ENCODE measurements at places on chromosomes 2 and 18.

GRCh38 chr18:47724186-47724975 is 206.1 kb downstream of the SMAD2 start:
- DNase-seq = no peak

GRCh38 chr2:7819316-7819715 is 862.5 kb upstream of the ID2 start:
- DNase-seq = no peak

DNA sequence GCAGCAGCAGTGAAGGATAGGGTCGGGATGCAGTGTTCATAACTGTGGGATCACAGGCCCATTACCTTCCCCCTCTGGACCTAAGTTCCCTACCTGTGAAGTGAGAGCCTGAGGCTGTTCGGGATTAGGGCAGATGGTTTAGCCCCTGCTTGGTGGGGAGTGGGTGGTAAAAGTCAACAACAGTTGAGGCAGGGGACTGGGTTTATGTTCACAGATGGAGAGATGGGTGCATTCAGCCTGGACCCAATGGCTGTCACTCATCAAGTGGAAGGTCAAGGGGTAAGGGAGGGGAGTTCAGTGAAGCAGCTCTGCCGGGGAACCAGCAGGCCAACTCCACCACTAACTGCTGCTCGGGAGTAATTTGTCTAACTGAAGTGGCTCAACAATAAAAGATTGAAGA is 180.4 kb downstream of the FAM210A start:
- no peak for DNase-seq

GRCh38 chr2:235394278-235394828 is 99.5 kb upstream of the AGAP1 start:
- peak; percentile 52 for DNase-seq

DNA sequence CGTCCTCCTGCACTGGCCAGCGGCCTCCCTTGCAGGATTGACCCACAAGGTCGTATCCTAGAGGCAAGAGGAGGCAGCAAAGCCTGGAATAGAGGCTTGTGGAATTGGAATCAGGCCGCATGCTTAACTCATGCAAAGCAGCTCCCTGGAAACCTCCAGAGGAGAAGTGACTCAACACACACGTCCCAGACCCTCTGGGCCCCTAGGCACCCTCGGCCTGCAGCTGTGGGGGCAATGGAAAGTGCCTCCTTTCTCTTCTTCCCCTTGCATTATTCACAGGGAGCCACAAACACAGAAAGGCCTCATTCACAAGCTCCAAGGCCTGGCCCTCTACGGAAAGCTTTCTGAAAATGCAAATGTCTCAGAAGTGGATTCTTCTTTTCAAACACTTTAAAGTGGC is 19.6 kb downstream of the SPATA3 start:
- no peak for DNase-seq

DNA sequence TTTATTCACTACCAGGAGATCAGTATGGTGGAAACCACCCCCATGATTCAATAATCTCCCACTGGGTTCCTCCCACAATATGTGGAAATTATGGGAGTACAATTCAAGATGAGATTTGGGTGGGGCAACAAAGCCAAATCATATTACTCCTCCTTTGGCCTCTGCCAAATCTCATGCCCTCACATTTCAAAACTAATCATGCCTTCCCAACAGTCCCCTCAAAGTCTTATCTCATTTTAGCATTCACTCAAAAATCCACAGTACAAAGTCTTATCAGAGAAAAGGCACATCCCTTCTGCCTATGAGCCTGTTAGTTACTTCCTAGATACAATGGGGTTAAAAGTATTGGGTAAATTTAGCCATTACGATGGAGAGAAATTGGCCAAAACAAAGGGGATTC is 989.5 kb upstream of the CNTNAP5 start:
- no peak for DNase-seq

DNA sequence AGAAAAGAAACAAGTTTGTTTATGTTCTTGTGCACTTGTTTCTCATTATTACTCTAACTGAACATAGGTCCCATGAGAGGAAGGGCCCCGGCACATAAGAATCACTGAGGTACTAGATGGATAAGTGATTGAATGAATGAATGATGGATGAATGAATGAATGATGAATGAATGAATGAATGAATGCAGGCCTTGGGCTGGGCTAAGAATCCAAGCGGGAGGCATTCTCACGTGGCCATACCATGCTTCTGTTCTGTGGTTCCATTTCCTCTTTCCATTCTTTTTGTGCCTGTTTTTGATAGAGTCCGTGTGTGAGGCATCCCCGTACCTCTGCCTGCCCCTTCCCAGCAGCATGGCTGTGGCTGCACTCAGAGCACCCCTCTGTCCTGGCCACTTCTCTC is 94.8 kb downstream of the SH3BP4 start:
- no peak for DNase-seq

DNA sequence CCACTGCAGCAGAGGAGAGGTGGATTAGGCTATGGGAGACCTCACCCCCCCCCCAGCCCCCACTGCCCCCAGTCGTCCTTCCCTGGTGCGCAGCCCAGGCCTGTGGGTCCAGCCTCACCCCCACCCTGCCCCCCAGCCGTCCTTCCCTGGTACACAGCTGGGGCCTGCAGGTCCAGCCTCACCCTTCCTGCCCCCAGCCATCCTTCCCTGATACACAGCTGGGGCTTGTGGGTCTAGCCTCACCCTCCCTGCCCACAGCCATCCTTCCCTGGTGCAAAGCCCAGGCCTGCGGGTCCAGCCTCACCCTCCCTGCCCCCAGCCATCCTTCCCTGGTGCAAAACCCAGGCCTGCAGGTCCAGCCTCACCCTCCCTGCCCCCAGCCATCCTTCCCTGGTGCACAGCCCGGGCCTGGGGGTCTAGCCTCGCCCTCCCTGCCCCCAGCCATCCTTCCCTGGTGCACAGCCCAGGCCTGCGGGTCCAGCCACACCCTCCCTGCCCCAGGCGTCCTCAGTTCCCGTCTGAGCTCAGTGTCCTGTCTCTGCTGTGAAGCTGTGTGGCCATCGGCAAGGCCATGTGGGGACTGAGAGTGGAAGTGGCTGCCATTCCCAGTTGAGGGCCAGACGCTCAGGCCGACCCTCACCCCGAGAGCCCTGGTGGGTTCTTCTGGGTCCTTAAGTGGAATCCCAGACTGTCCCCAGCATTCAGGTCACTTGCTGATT is 86.8 kb upstream of the SNTG2 start:
- DNase-seq = no peak

DNA sequence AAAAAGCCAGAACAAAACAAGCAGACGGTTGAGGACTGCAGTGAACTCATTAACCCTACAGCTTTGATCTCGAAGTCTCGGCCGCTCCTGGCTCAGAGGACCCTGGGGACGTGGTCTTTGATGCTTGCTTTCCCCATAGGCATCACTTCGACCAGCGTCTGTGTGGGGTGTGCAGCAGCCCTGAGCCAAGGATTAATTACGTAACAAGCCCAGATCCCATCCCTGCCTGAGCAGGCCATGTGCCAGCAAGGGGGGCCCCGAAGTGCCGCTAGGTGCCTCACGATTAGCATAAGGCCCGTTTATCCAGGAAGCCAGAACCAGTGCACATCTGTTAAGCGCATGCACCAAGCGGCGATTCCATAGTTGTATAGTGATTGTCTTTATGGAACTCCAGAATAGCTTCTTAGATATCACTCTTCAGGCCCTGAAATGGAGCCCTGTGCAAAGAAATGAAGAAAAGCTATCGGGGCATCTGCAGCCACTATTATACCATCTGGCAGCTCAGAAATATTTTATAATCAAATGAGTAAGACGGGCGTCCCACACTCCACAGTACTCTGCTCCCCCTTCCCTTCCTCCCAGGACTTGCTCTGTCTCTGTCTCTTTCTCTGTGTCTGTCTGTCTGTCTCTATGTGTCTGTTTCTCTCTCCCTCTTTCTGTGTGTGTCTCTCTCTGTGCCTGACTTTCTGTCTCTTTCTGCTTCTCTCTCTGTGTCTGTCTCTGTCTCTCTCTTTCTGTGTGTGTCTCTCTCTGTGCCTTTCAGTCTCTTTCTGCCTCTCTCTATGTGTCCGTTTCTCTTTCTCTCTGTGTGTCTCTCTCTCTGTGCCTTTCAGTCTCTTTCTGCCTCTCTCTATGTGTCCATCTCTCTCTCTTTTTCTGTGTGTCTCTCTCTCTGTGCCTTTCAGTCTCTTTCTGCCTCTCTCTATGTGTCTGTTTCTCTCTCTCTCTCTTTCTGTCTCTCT is 41.7 kb downstream of the HPCAL1 start:
- DNase-seq = no peak

GRCh38 chr2:20640411-20641122 is 10.3 kb downstream of the HS1BP3 start:
- DNase-seq = no peak

- no peak for DNase-seq
These were observed 209.6 kb downstream of the PARD3B start for GRCh38 chr2:204754898-204755297.

- no peak for DNase-seq
These were observed 51.7 kb downstream of the COX7A2L start for GRCh38 chr2:42309366-42309765.

DNA sequence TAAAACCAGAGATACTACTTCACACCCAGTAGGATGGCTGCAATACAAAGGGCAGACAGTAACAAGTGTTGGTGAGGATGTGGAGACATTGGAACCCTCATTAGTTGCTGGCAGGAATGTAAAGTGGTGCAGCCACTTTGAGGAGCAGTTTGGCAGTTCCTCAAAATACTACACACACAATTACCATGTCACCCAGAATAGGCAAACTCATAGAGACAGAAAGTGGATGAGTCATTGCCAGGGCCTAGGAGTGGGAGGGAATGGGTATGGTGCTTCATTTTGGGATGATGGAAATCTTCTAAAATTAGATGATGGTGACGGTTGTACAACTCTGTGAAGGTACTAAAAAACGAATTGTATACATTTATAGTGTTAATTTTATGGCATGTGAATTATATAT is 54.8 kb downstream of the ATP9B start:
- DNase-seq = no peak

DNA sequence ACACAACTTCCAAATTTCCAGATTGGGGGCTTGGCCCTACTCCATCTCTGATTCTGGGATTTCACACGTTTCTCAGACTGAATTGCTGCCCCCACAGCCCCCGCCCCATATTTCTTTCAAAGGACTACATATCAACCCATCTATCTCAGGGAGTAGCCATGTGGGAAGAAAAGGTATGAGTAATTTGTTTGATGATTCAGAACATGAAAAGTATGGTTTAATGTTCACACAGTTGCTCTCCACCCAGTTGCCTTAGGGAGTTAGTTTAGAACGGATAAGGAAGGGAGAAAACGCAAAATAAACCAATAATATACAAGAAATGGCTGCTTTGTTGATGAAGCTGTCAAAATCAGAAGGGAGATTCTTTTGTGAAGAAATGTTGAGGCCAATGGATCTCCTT is 145.1 kb downstream of the PIEZO2 start:
- no peak for DNase-seq

DNA sequence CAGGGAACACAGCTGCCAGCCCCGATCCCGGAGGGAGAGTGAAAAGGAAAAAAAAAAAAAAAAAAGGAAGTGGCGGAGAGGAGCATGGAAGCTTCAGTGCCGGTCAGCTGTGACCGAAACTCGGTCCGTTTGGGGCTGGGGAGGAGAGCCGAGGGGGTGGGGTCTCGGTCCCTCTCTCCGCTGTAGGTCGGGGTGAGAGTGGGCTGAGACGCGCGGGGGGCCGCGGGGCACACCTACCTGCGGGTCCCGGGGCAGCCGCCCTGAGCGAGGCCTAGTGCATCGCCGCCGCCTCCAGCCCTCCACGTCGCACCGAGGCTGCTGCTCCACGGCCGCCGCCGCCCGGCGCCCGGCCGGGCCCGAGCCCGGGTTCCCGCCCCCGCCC is 536 bp downstream of the VPS54 start:
- DNase-seq = no peak

DNA sequence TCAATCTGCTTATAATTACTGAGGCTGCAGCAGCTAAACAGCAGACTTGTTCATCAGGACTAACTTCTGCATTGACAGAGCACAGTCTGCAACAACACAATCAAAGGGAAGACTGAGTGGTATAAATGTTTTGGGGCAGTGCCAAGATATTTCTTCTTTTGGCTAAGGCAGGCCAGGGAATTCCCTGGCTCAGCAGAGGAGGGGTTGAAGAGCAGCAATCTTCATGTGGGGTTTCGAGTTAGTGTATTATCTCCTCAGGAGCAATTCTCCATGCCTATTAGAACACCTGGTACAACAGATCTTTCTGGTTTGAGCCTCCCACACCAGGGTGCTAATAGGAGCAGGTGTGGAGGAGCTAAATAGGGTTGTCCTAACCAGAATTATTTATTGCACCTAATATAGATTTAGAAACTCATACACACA is 103.0 kb upstream of the STK17B start:
- DNase-seq = peak; percentile 14

Measured in Calu3 (cell line).